ENCODE measurements at places on chromosomes 6 and 20.

DNA sequence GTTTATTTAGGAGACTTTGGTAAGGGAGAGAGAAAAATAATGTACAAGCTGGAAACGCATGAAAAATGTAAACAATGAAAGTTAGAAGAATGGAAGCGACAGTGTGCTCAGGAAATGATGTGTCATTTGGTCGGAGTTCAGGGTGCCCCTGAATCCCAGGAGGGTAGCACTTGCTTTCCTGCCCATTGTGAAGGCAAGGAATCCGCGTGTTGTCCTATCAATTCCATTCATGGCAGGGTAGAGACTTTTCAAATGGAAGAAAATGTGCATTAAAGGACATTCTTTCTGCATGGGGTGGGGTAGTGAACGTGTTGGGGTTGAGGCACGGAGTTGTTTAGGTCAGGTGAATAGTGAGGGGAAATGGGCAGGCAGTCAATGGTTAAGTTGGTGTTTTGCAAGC lies 33.7 kb downstream of the GCNT2 start:
- H3K27ac ChIP-seq: no peak overlapping the region
- H3K36me3 ChIP-seq: no peaks in the 10 kb centered on the region
- H3K27me3 ChIP-seq: peaks cover 3% of the 10 kb centered on the region

- H3K36me3 ChIP-seq: no peaks in the 10 kb centered on the region
- no peaks in the 10 kb centered on the region for H3K4me1 ChIP-seq
- DNase-seq: no peak
- H3K4me3 ChIP-seq: no peak overlapping the region
- H3K27me3 ChIP-seq: peaks cover 7% of the 10 kb centered on the region
- no peak overlapping the region for H3K27ac ChIP-seq
These were observed 14.2 kb upstream of the SHLD1 start for GRCh38 chr20:5735845-5736510.

- no peak overlapping the region for H3K4me3 ChIP-seq
- H3K27me3 ChIP-seq: peaks cover 2% of the 10 kb centered on the region
- H3K27ac ChIP-seq: peak overlapping the region; percentile 80
These were observed 38.3 kb upstream of the HINT3 start for GRCh38 chr6:125918230-125918629.

- no peak overlapping the region for H3K4me3 ChIP-seq
- no peak overlapping the region for H3K27ac ChIP-seq
- H3K4me1 ChIP-seq: peaks cover 3% of the 10 kb centered on the region
- peaks cover 14% of the 10 kb centered on the region for H3K27me3 ChIP-seq
- no peaks in the 10 kb centered on the region for H3K36me3 ChIP-seq
These were observed 514 bp downstream of the STMND1 start for GRCh38 chr6:17102258-17102870.

DNA sequence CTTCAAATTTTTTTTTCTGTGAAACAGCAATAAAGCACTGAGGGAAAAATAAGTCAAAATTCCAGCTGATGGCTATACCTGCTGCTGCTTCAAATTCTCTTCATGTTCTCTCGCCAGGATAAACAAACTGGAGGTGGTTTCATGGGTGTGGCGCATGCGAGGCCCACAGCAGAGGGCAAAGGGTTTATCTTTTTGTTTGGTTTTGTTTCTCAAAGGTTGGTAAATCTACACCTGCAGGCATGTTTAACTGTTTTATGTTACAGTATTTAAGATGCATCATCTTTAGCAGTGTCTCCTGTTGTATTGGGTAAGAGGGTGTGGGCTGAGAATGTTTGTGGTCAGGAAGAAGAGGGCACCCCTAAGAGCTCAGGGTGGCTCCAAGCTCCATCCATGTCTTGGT lies 342.2 kb downstream of the CDH26 start:
- H3K27me3 ChIP-seq: peaks cover 3% of the 10 kb centered on the region
- H3K4me1 ChIP-seq: peaks cover 4% of the 10 kb centered on the region
- DNase-seq: no peak
- no peak overlapping the region for H3K27ac ChIP-seq
- no peaks in the 10 kb centered on the region for H3K36me3 ChIP-seq

GRCh38 chr6:46323312-46323965 lies 152.7 kb upstream of the ENPP5 start:
- DNase-seq: no peak
- H3K36me3 ChIP-seq: no peaks in the 10 kb centered on the region

- H3K36me3 ChIP-seq: no peaks in the 10 kb centered on the region
- no peak for DNase-seq
- no peaks in the 10 kb centered on the region for H3K4me1 ChIP-seq
- peaks cover 3% of the 10 kb centered on the region for H3K27me3 ChIP-seq
- no peak overlapping the region for H3K27ac ChIP-seq
These were observed 127.0 kb downstream of the PAK5 start for GRCh38 chr20:9711872-9712271.

All from immature natural killer cell (primary cell).